Mesothelial cell of epicardium (in vitro differentiated cells): ENCODE measurements at places on chromosomes 13 and 19.

GRCh38 chr19:48095612-48096175 is 14.9 kb downstream of the PLA2G4C start:
- no peak for DNase-seq

GRCh38 chr13:100349594-100349993 is 239.0 kb downstream of the GGACT start:
- DNase-seq: no peak

DNA sequence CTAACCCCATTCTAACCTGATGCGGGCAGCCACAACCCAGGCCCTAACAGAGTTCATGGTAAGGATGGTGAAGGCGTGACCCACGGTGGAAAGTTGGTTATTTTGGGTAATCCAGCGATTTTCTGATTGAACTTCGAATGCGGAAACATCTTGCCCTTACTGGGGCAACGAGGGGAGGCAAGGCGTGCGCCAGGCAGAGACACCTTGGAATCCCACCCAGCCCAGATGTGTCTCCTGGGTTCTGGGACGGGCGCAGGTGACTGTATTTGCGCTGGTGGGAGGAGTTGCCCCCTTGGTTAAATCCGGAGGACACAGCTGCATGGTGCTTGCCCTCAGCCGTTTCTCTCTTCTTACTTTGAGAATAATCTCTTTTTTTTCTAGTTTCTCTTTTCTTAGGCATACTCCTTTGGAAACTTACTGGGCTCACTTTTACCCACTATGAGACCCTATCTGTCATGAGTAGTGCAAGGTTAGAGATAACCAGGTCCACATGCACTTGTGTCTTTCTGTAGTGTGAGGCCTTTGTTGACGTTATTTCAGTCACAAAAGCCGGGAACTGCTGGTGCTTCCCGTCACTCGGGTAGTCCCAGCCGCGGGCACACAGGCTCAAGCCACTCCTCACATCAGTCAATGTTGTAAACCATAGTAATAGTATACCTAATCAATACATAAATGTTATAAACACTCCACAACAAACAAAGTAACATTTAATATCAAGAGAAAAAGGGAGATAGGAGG is 81.5 kb downstream of the ATP11A start:
- no peak for DNase-seq

- no peak for DNase-seq
Measured at GRCh38 chr19:23365222-23365621, 30.0 kb downstream of the ZNF91 start.

GRCh38 chr13:109743706-109744453 is 42.5 kb downstream of the IRS2 start:
- no peak for DNase-seq

GRCh38 chr19:32407004-32407992 is 1.7 kb downstream of the DPY19L3 start:
- DNase-seq: no peak

- DNase-seq: no peak
Measured at GRCh38 chr19:18543814-18544475, 572 bp upstream of the FKBP8 start.

DNA sequence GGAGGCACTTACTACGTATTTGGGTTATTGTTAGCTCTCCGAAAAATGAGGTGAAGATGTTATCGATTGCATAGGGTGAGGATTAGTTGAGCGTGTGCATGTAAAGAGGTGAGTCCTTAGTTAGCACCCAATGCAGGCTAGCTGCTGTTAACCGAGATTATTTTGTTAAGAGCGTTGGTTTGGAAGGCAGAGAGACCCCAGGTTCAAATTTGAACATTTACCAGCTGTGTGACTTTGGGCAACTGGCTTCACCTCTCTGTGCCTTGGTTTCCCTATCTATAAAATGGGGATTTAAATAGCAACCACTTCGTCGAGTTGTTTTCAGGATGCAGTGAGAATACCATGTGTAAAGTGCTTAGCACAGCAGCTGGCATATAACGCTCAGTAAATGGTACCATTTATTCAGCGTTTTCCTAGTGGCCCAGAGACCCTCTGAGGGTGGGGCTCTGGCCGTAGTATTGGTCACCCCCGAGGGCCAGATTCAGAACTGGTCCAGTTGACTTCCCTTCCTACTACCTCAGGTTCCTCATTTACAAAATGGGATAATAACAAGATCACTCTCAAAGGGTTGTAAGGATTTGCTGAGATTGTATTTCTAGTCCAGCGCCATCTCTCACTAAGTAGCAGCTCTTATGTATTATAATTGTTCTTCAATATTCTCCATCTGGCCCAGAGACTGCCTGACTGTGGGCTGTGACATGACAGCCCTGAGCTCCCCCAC is 887 bp downstream of the SIPA1L3 start:
- no peak for DNase-seq

GRCh38 chr13:74214321-74214720 is 80.1 kb upstream of the KLF12 start:
- DNase-seq: no peak

DNA sequence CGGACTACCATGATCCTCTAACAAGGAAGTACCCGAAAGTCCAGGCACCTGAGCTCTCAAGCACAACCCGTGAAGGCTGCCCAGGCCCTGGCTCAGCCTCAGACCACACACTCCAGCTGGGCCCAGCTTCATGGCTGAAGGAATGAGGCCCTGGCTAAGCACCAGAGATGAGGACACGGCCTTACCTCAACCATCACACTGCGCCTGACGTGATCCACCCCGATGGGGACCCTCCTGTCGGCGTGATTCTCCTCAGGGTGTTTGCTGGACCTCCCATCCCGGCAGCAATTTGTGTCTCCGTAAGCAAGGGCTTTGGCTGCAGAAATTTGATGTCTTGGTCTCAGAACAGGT is 56.5 kb downstream of the F2RL3 start:
- DNase-seq: no peak

DNA sequence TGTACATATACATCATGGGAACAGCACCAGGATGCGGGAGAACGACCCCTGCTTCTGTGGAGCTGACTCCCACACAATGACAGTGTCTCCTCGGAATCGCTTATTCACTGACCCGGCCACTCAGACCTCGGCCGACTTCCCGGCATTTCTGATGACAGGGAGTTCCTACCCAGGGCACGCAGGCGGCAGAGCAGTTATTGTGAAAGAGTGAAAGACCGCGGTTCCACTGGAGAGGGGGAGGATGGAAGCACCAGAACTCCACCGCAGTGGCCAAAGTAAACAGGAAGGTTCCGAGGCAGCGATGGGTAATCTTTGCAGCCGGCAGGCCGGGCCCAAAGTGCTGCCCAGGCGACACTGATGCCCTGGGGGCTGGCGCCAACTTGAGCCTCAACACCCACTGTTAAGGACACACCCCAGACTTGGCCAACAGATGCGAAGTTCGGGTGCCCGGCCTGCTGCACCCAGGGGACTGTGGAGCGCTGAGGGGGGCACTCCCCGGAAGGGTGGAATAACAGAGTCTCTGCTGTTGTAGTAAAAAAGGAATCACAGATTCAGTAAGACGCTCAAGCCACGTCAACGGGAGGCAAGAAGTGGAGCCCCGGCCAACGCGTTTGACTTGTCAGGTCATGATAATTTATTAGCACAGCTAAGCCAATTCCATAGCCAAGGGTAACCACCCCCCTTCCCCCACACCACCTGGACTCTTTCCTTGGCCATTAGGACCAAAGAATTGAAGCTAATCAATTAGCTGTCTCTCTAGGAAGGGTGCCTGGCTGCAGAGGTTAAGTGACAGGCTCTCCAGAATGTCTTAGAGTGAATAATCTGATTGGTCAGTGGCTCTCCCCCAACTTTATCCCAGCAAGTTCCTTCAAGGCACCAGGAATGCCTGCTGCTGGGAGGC is 5.8 kb downstream of the MLLT1 start:
- no peak for DNase-seq

DNA sequence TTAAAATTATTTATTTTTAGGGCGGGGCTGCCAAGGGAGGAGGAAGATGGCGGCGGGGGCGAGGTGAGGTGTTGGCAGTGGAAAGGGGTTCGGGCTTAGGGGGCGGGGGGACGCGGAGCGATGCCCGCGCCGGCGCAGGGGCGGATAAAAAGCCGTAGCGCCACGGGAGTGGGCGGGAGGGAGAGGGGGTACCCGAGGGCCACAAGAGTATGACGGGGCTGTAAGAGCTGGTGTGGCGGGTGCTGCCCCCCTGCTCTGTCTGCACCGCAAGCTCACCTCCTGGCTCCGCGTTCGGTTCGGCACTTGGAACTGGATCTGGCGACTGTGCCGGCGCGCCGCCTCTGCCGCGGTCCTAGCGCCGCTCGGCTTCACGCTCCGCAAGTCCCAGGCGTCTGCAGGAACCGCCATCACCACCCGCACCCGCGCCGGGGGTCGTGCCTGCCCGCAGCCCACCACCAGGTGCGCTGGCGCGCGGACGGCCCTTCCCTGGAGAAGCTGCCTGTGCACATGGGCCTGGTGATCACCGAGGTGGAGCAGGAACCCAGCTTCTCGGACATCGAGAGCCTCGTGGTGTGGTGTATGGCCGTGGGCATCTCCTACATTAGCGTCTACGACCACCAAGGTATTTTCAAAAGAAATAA is 265.2 kb upstream of the SGCG start:
- no peak for DNase-seq

DNA sequence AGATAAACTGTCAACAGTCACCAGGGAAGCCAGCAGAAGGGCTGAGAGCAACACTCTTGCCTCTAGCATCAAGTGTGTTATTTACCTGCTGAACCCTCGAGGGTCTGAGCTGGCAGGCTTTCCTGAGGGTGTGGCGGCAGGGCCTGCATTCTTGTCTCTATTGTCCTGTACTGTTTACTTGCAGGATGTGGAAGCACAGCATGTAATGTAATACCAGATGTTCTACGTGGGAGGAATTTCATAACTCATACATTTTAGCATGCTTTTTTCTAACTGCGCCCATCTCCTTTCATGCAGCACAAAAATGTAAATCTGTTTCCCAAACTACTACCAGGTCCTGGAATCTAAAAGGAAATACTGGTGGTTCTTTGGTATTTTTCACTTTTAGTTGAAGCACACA is 153.1 kb downstream of the RGCC start:
- no peak for DNase-seq

- peak; percentile 57 for DNase-seq
Measured at GRCh38 chr19:53903055-53903680, 5.9 kb upstream of the CACNG7 start.

DNA sequence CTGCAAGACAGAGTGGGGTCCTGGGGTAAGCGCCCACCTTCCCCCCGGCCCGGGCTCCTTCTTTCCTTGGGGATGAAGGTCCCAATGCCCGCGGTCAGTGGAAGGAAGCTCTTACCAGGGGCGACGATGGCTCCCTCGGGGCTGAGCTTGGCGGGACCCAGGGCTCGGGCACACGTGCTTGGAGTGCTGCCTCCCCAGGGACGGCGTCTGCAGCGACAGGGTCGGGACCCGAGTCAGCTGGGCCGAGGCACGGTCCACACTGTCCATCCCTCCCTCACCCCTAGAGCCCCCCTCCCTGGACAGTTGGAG is 3.5 kb downstream of the JSRP1 start:
- no peak for DNase-seq

GRCh38 chr13:91247768-91248167 is 99.7 kb upstream of the MIR17HG start:
- DNase-seq: no peak

DNA sequence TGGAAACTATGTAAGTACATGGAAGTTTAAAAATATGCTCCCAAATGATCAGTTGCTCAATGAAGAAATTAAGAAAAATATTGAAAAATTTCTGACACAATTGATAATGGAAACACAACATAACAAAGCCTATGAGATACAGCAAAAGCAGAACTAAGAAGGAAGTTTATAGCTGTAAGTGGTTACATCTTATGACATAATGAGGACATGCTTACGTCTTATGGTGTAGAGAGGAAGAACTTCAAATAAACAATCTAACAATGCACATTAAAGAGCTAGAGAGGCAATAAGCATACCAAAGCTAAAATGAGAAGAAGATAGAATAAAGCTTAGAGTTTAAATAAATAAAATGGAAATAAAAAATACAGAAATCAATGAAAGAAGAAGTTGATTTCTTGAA is 50.0 kb upstream of the CEACAM21 start:
- no peak for DNase-seq

- DNase-seq: peak; percentile 35
Measured at GRCh38 chr19:9205501-9206113, 13.8 kb downstream of the OR7D4 start.

GRCh38 chr19:4229179-4229931 is at the start of gene EBI3:
TSS of gene EBI3 (plus strand) at chr19:4229523. CDS start at chr19:4229551, 28 bp downstream.
- no peak for DNase-seq

DNA sequence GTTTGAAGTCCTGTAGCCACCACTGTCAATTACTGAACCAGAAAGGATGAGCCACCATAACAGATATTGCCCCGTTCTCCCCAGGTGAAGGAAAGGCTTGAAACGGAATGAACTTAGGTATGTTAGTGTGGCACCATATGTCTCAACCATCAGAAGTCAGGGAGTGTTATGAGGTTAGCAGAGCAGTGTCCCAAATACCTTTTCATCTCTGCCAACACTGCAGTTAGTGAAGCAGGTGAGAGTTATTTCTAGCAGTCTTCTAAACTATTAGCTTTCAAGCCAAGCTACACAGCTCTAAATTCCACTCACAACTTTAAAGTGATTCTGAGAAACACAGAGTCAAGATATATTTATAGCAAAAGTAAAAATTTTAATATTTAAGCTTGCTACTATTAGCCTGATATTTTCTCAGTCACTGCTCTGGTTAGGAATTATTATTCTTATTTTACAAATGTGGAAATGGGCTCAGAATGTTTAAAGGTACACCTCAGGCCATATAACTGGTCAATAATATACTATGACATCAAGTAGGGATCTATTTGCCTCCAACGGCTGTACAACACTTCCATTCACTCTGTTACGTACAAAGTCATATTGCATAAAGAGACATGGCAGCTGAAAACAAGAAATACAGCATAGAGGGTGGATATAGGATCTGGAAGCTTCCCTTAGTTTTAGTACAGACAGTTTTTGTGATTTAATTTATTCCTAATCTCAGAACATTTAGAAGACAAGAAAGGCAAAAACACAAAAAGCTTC is 1527.1 kb upstream of the PRR20A start:
- DNase-seq: no peak

- DNase-seq: peak; percentile 99
Measured at GRCh38 chr19:58097781-58098681, at the start of gene ZSCAN18. TSS of gene ZSCAN18 (minus strand) at chr19:58098231. CDS start at chr19:58090267, 7,964 bp downstream.
